Dermis lymphatic vessel endothelial cell (primary cell): ENCODE measurements at places on chromosomes 11 and 22. TPM values are rescaled to one million over a fixed set of nuclear protein-coding genes. Genes with fewer than 3 reads are reported as not detected.

Gene NAALADL1
- 11.5 and 12.8 TPM in 2 replicates for total RNA-seq

Gene KDM4E
- not detected in 2 replicates for total RNA-seq

Gene ADM2
- 0.09 and 0.11 TPM in 2 replicates for total RNA-seq

Gene TSGA10IP
- not detected in 2 replicates for total RNA-seq

Gene NNMT
- 52.1 and 145 TPM in 2 replicates for total RNA-seq

Gene LRRC10B
- total RNA-seq = 0.11 TPM in 1 of 2 replicates, not detected in the other

Gene OR10A4
- total RNA-seq = not detected in 2 replicates

Gene HORMAD2
- not detected in 2 replicates for total RNA-seq

Gene MMP13
- total RNA-seq = not detected in 2 replicates

Gene IFITM2
- 29.4 and 39.2 TPM in 2 replicates for total RNA-seq

Gene DBX1
- not detected in 2 replicates for total RNA-seq

Gene UPB1
- under 0.01 and 0.09 TPM in 2 replicates for total RNA-seq

Gene WT1
- not detected in 2 replicates for total RNA-seq

Gene OR8H3
- not detected in 2 replicates for total RNA-seq

Gene USP2
- total RNA-seq = under 0.01 and 0.26 TPM in 2 replicates

Gene MOV10L1
- total RNA-seq = 26.8 and 32.8 TPM in 2 replicates

Gene ANKRD49
- 10.5 and 12.3 TPM in 2 replicates for total RNA-seq

Gene TPBGL
- total RNA-seq = not detected in 2 replicates

Gene LINC01488
- total RNA-seq = under 0.01 TPM in 1 of 2 replicates, not detected in the other

Gene BCO2
- 0.52 and 1.1 TPM in 2 replicates for total RNA-seq

Gene RAPSN
- 0.09 and 0.22 TPM in 2 replicates for total RNA-seq

Gene RFPL2
- total RNA-seq = under 0.01 and 0.09 TPM in 2 replicates

Gene SLC25A1
- total RNA-seq = 36.4 and 43.5 TPM in 2 replicates

Gene KRTAP5-11
- not detected in 2 replicates for total RNA-seq

Gene DLG2
- 0.11 and 0.52 TPM in 2 replicates for total RNA-seq

Gene CERK
- total RNA-seq = 71.0 and 143 TPM in 2 replicates

Gene SOX10
- total RNA-seq = under 0.01 TPM in 1 of 2 replicates, not detected in the other

Gene LMO1
- not detected in 2 replicates for total RNA-seq

Gene ALDH3B1
- 0.52 and 0.87 TPM in 2 replicates for total RNA-seq

Gene TNNI2
- not detected in 2 replicates for total RNA-seq

Gene ANO5
- total RNA-seq = under 0.01 and 0.09 TPM in 2 replicates
